ENCODE measurements at places on chromosomes 12 and 14. TPM values are rescaled to one million over a fixed set of nuclear protein-coding genes. Genes with fewer than 3 reads are reported as not detected.

The HOXC10 gene
- total RNA-seq, result not detected

The P2RX2 gene
- not detected for total RNA-seq

The CLEC1B gene
- total RNA-seq, result not detected

The KRT86 gene
- total RNA-seq, result 1.1 TPM

The MYL2 gene
- not detected for total RNA-seq

The PRKD1 gene
- total RNA-seq, result not detected

The ITGA5 gene
- total RNA-seq, result 69.1 TPM

The USP5 gene
- 105 TPM for total RNA-seq

The PPP1R36 gene
- total RNA-seq, result 0.21 TPM

- DNase-seq, result no peak
- no peaks in the 10 kb centered on the region for H3K36me3 ChIP-seq
- no peak overlapping the region for H3K27ac ChIP-seq
- peaks cover 6% of the 10 kb centered on the region for H3K27me3 ChIP-seq
- H3K4me1 ChIP-seq, result no peaks in the 10 kb centered on the region
Measured at GRCh38 chr14:104957146-104958113, 20.7 kb downstream of the AHNAK2 start.

GRCh38 chr12:110141389-110141788 lies 17.2 kb downstream of the IFT81 start:
- no peak overlapping the region for H3K4me3 ChIP-seq
- no peaks in the 10 kb centered on the region for H3K36me3 ChIP-seq
- H3K4me1 ChIP-seq, result no peaks in the 10 kb centered on the region
- H3K27ac ChIP-seq, result no peak overlapping the region

DNA sequence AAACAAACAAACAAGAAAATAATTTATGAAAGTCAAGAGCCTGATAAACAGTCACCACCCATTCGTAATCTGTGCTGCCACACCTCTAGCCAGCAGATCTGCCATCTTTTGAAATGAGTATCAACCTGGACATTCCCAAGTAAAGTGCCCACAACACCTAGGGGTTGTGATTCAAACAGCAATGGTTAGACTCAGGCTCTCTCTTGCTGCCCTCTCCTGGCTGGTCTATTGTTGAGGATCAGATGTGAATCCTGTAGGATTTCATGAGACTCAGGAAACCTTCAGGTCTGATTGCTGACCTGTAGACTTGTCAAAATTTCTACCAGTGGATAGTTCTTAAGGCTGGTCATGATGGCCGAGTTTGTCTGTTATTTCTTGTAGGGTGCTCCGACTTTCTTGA lies 26.8 kb downstream of the DGLUCY start:
- peak overlapping the region; percentile 40 for H3K27ac ChIP-seq
- H3K27me3 ChIP-seq, result no peaks in the 10 kb centered on the region
- no peak overlapping the region for H3K4me3 ChIP-seq
- DNase-seq, result no peak

- no peak overlapping the region for H3K27ac ChIP-seq
- peaks cover 31% of the 10 kb centered on the region for H3K4me1 ChIP-seq
- H3K27me3 ChIP-seq, result no peaks in the 10 kb centered on the region
- no peak overlapping the region for H3K4me3 ChIP-seq
Measured at GRCh38 chr14:68566075-68566474, 226.8 kb downstream of the ZFP36L1 start.

DNA sequence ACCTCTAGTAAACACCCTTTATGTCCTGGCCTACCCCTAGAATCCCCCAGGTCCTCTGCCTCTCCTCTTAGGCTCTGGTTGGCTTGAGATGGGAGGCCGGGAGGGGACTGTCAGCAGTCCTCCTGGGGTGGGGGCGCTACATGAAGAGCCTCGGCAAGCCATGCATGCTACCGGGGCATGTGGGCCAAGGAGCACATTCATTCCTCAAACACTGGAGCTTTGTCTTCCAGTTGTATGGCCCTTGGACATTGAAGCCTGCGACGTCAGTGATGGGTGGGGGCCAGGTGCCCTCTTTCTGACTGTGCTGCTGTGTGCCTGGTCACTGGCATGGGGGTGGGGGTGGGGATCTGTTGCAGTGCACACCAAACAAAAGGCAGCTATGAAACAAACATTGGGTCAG lies 15.8 kb upstream of the CELA1 start:
- no peak for DNase-seq
- no peak overlapping the region for H3K27ac ChIP-seq
- H3K4me3 ChIP-seq, result no peak overlapping the region
- no peaks in the 10 kb centered on the region for H3K27me3 ChIP-seq
- H3K4me1 ChIP-seq, result peaks cover 4% of the 10 kb centered on the region
- peaks cover 61% of the 10 kb centered on the region for H3K36me3 ChIP-seq

GRCh38 chr12:21913823-21914222 lies 27.4 kb downstream of the ABCC9 start:
- H3K27me3 ChIP-seq, result no peaks in the 10 kb centered on the region
- no peak overlapping the region for H3K27ac ChIP-seq
- no peak for DNase-seq
- no peaks in the 10 kb centered on the region for H3K4me1 ChIP-seq
- no peak overlapping the region for H3K4me3 ChIP-seq

DNA sequence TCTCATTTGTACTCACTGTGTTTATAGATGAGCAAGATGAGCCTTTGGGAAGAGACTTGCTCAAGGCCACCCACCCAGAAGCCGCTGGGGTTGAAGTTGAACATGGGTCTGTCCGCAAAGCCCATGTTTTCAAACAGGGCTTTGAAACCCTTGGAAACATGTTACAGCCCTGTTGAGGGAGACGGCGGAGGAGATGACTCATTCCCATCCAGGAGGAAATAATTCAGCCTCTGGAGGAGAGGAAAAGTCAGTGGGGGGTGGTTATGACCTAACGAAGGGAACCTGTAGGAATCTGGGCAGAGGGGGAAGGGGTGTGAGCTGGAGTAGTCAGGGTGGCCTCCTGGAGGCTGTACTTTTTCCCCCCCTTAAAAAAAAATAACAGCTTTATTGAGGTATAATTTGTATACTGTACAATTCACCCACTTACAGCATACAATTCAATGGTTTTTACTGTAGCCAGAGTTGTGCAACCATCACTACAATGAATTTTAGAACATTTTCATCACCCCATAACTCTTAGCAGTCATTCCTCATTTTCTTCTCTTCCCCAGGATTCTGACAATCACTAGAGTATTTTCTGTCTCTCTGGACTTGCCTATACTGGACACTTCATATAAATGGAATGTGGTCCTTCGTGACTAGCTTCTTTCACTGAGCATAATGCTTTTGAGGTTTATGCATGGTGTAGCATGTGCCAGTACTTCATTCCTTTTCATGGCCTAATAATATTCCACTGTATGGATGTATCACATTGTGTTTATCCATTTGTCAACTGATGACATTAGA lies 1.9 kb upstream of the RIN3 start:
- no peak overlapping the region for H3K27ac ChIP-seq
- peaks cover 19% of the 10 kb centered on the region for H3K27me3 ChIP-seq
- H3K4me3 ChIP-seq, result no peak overlapping the region
- DNase-seq, result no peak
- peaks cover 48% of the 10 kb centered on the region for H3K4me1 ChIP-seq

GRCh38 chr12:69047990-69048389 lies 115.0 kb upstream of the CPM start:
- no peak for DNase-seq
- H3K27me3 ChIP-seq, result peaks cover 4% of the 10 kb centered on the region
- H3K4me1 ChIP-seq, result no peaks in the 10 kb centered on the region
- H3K4me3 ChIP-seq, result no peak overlapping the region
- no peaks in the 10 kb centered on the region for H3K36me3 ChIP-seq

DNA sequence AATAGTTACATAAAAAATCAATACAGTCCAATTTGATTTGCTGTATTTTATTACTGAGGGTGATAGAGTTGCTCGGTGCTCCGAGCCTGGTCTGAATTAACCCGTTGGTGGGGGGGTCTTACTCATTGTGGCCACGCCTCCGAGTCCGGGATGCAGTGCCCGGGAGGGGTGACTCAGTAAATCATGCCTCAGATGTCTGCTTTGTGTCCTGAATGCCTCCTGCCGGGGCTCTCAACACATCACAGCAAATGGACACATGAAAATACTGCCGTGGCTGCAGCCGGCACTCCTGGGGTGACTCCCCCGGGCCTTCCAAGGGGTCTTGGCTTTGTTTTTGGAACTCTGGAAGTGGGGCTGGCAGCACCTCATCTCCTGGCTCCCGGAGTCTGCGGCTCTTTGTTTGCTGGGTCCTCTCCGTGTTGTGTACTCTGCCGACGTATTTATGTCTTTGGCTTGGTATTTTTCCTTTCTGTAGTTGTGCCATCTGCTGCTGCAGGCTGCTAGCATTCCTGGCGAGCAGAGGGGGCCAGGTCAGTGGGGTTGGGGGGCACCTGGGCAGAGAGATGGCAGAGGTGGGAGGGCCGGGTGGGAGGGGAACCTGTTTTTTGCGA lies 129.0 kb downstream of the AACS start:
- no peaks in the 10 kb centered on the region for H3K36me3 ChIP-seq
- no peak overlapping the region for H3K27ac ChIP-seq
- H3K4me3 ChIP-seq, result no peak overlapping the region
- H3K27me3 ChIP-seq, result peaks cover 45% of the 10 kb centered on the region

- no peak for DNase-seq
- peaks cover 22% of the 10 kb centered on the region for H3K36me3 ChIP-seq
- no peak overlapping the region for H3K4me3 ChIP-seq
- peaks cover 40% of the 10 kb centered on the region for H3K4me1 ChIP-seq
- H3K27ac ChIP-seq, result no peak overlapping the region
Measured at GRCh38 chr12:92553389-92553788, 149.4 kb upstream of the PLEKHG7 start.

- no peaks in the 10 kb centered on the region for H3K36me3 ChIP-seq
- H3K27ac ChIP-seq, result no peak overlapping the region
- H3K27me3 ChIP-seq, result no peaks in the 10 kb centered on the region
- H3K4me3 ChIP-seq, result no peak overlapping the region
Measured at GRCh38 chr12:127013197-127013596, 1253.8 kb upstream of the TMEM132C start.

DNA sequence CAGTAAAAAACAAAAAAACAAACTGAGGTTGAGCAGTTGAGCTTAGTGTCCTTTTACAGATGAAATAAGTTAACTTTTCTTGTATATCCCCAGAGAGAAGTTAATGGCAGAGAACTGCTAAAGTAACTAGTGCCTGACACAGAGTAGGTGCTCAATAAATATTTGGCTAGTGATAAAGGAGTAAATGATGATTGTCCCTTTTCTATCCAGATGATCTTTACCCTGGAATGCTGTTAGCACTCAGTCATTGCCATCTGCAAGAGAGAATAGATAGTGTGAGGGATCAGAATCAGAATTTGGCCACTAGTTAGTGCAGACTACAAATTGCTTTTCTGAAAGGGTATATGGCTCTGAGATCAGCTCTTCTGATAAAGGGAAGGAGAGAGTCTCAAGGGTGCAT lies 21.6 kb downstream of the VEZT start:
- H3K36me3 ChIP-seq, result peaks cover 15% of the 10 kb centered on the region
- no peak for DNase-seq
- H3K27me3 ChIP-seq, result no peaks in the 10 kb centered on the region
- H3K4me1 ChIP-seq, result no peaks in the 10 kb centered on the region

DNA sequence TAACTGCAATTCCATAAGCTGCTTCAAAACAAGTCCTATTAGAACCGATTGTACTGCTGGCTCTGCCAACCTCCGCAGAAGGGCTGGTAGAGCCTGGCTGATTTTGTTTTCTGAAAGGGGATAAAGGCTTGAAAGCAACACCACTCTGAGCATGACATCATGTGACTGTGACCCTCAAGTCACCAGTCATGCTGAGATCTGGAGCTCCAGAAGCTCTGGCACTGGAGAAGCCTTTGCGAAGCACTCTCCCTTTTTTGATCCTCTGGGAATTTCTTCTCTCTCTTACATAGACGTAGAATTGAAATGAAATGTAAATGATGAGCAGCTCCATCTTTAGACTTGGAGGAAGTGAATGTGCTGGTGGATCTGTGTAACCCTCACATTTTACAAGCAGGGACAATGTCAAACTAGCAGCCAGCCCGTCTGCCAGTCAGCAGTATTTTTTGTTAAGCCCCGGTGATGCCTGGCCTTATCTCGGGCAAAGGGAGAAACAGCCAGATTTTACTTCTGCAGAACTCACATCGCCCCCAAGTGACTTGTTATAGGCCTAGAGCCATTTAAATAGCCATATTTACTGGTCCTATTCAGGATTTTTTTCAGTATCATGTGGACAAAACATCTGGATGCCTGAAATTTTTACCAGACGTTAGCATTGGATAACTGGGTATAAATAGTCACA lies 112.1 kb upstream of the NPAS3 start:
- no peak overlapping the region for H3K4me3 ChIP-seq
- H3K4me1 ChIP-seq, result no peaks in the 10 kb centered on the region
- H3K36me3 ChIP-seq, result no peaks in the 10 kb centered on the region
- H3K27me3 ChIP-seq, result no peaks in the 10 kb centered on the region
- no peak overlapping the region for H3K27ac ChIP-seq
